NAMALWA (cell line): ENCODE measurements at places on chromosomes 13 and 19.

- no peak for DNase-seq
Observed at GRCh38 chr13:24683351-24683750, 3.1 kb downstream of the ATP12A start.

DNA sequence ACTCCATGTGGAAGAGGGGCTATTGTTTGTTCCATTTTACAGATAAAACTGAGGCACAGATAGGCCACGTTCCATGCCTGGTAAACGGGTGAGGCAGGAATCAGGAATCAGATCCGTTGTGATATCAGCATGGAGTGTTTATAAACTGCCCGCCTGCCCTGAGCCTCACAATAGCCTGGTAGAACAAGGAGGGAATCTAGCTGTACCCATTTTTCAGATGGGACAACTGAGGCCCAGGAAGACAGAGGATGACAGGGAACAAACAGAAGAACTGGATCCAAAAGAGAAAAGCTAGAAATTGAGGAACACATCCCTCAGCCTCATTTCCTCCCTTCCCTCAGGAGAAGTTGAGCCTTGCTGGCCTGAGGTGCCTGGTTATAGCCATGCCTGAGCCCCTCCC is 32.5 kb downstream of the CERS4 start:
- DNase-seq: no peak

GRCh38 chr19:29324291-29324680 is 111.3 kb upstream of the UQCRFS1 start:
- no peak for DNase-seq

GRCh38 chr19:35044317-35045117 is 3.0 kb downstream of the HPN start:
- DNase-seq: peak; percentile 73

DNA sequence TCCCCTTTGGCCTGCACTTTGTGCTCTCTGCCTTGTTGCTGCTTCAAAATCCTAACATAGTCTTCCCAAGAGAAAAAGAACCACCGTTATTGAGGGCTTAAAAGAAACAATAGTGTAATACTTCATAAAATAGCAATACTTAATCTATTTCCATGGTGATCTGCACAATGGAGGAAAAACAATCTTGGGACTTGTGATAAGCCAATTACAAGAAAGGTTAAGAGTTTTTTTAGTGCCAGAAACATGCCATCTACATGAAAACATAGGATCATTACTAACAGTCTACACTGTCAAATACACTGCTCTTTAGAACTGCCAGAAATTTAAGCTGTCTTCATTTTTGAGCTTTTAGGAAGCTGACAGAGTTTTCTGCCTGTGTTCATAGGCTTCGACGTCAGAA is 54.1 kb upstream of the MAB21L1 start:
- no peak for DNase-seq

- no peak for DNase-seq
Observed at GRCh38 chr13:27665333-27665732, 43.6 kb downstream of the POLR1D start.

DNA sequence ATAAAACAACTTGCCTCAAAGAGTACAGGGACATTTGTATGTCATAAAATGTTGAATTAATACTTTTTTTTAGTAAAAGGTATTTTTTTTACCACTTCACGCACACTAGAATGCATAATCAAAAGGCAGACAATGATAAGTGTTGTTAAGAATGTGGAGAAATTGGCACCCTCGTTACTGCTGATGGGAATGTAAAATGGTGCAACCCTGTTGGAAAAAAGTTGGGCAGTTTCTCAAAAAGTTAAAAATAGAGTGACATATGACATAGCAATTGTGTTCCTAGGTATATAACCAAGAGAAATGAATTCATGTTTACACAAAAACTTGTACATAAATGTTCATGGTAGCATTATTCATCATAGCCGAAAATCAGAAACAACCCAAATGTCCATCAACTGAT is 109.5 kb downstream of the PIBF1 start:
- no peak for DNase-seq

GRCh38 chr19:3324405-3324856 is 42.0 kb upstream of the NFIC start:
- peak; percentile 70 for DNase-seq

DNA sequence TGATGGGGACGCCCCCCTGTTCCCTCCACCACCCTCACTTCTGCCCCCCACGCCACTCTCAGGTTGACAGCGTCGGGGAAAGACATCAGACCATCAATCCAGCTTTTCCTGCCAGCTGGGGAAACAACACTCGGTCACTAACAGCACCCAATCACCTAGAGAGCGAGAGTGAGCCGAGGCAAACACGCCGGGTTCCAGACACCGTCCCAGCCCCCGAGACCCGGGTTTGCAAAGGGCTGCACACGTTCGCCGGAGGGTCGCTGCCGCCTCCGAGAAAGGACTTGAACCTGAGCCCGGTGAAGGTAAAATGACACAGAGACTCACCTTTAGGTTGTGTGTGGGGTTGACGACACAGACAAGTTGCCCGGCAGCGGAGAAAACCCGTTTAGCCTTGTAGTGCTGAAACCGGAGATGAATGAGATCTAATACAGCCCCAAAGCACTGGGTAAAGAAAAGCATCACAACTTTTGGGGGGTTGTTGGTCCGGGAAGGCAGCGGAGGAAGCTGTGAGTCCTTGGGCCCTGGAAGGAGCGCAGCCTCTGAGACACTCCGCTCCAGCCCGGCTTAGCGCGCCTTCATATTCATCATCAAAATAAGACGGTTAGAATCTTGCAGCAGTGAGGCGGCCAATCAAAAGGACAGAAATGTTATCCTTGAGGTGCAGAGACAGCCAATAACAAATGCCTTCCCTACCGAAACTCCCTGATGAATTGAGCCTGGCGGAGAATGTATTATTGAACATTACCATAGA is at the start of gene SIAH3:
SIAH3 (minus strand) TSS at position 583 of the 751 bp plus-strand sequence; CDS start at position 459, 124 bp downstream.
- no peak for DNase-seq

GRCh38 chr19:44725251-44725650 is 23.3 kb upstream of the BCL3 start:
- no peak for DNase-seq

- DNase-seq: no peak
Observed at GRCh38 chr13:98390086-98390715, 186.7 kb downstream of the STK24 start.

DNA sequence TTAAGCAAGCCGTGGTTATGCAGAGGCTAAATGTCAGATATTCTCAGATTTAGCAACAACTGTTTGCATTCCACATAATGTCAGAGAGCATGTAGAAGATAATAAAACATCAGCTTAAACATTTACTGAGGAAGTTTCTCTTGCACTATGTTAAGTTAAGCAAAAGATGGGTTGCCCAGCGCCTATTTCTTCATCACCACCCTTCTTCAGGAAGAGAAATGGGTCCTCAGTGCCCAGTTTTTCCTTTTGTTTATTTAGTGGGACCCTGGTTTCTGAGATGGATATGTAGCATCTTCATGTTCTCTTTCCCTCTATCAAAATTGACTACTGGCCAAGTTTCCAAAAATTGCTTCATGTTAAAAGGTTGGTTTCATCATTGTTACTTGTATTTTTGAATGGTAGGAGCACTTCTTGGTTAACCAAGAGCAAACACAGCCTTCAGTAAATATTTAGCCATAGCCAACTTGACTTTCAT is 356.8 kb downstream of the RFC3 start:
- DNase-seq: no peak

DNA sequence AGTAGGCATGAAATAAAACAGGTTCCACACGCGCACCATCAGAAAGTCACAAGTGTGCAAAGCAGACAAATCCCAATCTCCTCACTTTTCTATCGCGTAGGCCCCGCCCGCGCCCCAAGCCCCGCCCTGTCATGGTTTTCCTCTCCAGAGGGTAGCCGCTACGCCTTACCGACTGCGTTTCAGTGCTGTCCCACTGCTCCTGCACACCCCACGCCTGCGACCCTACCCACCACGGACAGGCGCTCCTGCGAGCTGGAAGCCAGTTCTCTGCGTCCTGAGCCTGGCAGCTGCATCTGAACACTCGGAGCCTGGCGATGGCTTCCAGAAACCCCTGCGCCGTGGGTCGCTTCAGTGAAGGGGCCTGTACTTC is 379 bp upstream of the ZNF470 start:
- DNase-seq: no peak

DNA sequence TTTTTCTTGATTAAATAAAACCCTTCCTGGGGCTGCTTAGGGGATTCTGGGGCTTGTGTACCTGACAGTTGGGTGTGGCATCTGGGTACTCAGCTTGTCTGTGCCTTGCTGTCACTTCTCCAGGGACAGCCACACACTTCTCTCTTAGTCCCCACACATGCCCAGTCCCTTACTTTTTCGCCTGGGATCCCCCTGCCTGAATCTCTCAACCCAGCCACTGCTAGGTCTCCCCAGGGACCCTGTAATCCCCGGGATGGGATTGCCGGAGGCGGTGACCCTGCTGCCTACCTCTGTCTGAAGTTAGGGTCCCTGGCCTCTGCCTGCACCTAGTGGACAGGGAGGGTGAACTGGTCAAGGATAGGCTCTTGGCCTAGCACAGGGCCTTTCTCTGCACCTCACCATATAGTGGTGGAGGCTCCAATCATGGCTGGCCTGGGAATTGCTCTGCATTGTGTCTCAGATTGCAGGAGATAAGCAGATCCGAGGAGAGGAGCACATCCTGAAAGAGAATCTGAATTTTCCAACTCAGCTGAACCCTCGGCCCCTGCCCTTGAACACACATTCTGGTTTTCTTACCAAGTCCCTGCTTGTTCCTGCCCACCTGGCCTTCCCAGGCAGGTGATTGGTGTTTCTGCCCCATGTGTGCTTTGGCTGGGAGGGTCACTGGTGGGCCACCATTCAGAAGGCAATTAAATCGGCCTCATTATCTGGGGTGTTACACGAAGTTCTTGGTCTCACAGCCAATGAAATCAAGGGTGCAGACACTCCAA is 8.7 kb upstream of the ZNF492 start:
- DNase-seq: no peak
